NCI-H2081 (cell line): ENCODE measurements at places on chromosomes 4 and X.

GRCh38 chr4:155599085-155599484, 67.6 kb upstream of the GUCY1A1 start:
- no peak for DNase-seq

- no peak for DNase-seq
Observed at GRCh38 chr4:99983289-99983943, 33.3 kb upstream of the H2AZ1 start.

DNA sequence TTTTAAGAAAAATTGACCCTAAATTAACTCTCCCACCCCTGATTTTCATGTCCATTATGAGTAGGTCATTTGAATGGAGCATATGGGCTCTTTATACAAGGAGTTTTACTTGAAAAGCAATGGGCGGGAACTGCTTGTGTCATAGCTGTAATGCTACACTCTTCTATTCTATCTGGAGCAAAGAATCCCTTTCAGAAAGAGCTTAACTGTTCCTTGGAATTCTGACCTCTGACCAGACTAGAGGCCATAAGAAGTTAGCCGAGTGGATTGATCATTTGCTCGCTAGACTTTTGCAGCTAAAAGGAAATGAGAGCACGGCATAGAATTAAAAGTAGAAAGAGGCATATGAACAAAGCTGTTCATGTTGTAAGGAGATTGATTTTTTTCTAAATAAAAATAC, 79.1 kb downstream of the DOCK11 start:
- no peak for DNase-seq

- DNase-seq, result no peak
Observed at GRCh38 chr4:12987284-12987683, 496.9 kb downstream of the RAB28 start.

DNA sequence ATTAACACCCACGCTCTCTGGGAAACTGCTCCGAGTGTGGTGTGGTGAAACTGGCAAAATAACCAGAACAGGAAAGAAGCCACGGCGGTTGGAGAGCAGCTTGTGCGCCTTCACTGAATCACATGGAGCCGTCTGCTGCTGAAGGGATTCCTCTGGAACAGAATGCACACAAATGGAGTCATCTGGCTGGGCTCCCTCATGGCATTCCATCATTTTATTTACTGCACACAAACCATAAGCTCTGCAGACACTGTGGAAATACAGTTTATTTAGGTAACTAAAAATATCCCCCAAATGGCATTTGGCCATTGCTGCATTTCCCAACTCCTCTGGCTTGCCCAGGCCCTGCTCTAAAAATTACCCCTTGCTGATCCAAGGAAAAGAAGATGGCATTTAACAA, 187.0 kb upstream of the S100G start:
- no peak for DNase-seq

GRCh38 chrX:65921363-65921762, 118.5 kb downstream of the VSIG4 start:
- no peak for DNase-seq
